Central memory CD4-positive, alpha-beta T cell (primary cell): ENCODE measurements at places on chromosomes 12 and 14.

GRCh38 chr12:32777691-32778175 is 22.0 kb upstream of the YARS2 start:
- no peak for DNase-seq

GRCh38 chr12:3202734-3203446 is 125.7 kb downstream of the TSPAN9 start:
- no peak for DNase-seq

DNA sequence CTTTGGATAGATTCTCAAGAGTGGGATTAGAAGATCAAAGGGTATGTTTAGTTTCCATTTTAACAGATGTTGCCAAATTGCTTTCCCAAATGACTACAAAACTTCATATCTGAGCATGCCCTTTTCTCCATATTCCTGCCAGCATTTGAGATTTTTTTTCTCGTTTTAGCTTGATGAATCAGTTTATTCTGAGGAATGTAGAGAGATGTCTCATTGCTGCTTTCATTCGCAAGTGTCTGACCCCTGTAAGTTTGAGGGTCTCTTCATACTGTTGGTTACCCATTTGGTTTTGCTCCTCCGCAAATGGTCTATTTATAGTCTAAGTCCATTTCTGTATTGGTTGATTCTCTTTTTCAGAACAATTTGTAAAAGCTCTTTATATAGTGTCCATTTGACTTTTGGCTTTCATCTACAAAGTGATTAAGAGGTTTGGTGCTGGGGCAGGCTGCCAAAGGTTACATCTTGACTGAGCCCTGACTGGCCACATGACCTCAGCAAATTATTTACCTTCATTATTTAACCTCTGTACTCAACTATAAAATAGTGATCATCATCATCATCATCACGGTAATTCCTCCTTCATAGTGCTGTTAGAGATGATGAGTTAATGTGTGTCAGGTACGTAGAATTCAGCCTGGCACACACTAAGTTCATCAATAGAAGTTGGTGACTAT is 33.6 kb downstream of the HCAR2 start:
- DNase-seq = no peak

GRCh38 chr12:19005257-19005801 is 124.2 kb upstream of the PLEKHA5 start:
- no peak for DNase-seq

DNA sequence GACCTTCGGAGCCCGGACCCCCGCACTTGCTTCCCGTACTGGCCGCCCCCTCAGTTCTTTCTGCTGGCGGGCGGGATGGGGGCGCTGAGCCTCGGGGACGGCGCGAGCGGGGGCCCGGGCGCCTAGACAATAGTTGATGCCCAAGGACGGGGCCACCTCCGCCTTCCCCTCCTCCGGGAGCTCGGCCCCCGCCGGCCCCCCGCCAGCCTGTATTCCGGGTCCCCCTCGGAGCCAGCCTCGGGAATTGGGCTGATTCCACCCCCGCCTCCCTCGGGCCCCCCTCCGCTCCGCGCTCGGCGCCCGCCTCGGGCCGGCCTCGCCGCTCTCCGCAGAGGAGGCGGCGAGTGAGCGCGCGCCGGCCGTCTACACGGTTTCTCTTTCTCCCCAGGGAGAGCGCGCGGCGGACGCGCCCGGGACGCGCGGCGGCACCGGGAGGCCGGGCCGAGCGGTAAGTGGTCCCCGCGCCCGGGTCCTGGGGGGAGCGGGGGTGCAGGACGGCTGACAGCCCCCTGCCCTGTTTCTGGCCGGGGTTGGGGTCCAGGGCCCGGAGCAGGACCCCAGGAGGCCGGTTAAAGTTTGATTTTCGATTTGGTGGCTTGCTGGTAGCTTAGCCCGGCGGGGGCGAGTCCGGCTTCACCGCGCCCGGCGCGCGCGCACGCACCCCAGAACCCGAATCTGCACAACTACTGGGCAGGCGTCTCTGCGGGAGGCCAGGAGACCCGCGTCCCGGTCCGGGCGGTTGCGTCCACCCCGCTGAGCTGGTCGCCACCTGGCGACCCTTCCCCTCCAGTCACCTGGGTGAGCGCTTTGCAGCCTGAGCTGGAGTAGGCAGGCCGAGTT is 413.7 kb downstream of the PCNX1 start:
- DNase-seq = peak; percentile 67

- DNase-seq = no peak
These were observed 235.5 kb downstream of the AKAP6 start for GRCh38 chr14:32564596-32564995.

- no peak for DNase-seq
These were observed 17.0 kb downstream of the SSPN start for GRCh38 chr12:26212396-26212795.

DNA sequence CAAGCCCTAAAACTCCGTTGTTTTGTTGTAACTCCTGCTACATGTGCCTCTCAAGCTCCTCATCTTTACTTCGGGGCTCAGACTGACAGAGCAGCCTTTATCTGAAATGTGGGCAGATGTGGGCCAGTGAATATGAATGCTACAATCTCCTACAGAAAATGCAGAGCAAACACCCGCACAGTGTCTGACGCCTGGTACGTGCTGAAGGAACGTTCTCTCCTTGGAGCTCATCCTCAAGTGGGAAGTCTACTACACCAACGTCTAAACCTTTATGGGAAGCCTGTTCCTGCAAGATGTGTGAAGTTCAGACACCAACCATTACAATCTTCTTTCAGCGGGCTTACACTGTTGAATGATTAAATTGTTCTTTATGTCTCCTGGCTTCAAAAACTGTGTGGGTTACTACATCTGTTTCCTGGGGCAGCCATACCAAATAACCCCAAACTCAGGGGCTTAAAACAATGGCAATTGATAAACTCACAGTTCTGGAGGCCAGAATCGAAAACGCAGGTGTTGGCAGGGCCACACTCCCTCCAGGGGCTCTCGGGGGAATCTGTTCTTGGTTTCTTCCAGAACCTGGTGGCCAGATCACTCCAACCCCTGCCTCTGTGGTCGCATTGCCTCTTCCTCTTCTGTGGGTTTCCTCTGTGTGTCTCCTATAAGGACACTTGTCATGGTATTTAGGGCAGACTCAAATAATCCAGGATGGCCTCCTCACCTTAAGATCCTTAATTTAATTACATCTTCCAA is 179.7 kb upstream of the PLXNC1 start:
- no peak for DNase-seq

DNA sequence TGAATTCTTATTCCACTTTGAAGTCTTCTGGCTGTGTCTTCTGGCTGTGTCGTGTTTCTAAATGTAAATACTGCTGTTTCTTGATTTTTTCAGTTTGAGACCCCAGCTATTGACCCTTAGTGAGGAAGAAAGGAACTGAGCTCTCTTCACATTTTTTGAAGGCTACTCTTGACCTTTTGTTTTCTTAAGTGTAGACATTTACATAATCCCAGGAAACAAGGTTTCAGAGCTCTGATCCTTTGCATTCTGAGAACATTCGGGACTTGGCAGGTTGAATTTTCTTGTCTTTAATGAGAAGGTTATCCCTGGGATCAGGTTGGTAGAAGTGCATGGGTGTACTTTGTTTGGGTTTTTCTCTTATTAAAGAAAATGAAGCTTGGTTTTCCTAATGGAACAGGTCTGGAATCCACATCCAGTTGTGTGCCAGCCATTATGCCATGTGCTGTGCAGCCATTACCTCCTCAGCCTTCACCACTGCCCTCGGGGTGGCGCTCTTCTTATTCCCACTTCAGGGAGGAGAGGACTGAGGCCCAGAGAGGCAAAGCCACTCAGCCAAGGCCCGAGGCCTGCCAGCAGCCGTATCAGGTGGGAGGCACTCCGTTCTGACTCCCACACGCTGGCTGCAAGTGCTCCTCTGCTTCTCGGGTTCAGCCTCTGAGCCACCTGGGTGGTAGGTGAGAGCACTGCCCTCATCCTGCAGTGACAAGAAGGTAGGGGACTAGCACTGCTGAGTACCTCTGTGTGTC is 120.9 kb downstream of the BEGAIN start:
- DNase-seq = no peak

DNA sequence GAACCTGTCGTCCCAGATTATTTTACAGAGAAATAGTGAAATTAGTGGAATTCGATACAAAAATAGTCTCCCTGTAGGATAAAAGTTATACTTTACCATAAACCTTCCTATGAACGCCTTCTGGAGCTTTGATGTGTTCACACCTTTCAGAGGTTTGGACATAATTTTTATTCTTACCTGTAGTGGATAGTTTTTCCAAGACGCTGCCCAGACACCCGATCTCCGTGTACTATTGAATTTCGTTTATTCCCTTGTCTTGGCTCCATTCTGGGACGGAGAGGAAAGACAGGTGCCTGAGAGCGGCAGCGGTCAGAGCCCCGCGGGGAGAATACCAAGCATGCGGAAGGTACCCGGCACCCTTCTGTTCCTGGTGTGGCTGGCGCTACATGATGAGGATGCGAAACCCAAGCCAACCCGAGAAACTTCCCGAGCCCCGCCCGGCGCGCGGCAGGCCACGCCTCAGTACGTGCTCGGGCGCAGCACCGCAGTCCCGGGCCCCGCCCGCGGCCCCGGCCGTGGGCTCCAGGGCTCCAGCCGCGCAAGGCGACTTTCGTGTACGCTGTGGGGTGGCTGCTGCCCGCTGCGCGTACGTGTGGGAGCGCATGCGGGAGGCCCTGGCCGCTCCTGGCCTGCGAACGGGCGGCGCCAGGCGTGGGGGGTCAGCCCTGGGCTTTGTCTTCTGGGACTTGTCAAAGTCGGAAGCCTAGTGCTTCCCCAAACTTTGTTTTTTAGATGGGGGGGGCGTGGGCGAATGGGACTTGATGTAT is 11.3 kb upstream of the SNAPC1 start:
- peak; percentile 71 for DNase-seq

GRCh38 chr14:48936362-48936761 is 649.8 kb downstream of the RPS29 start:
- no peak for DNase-seq

DNA sequence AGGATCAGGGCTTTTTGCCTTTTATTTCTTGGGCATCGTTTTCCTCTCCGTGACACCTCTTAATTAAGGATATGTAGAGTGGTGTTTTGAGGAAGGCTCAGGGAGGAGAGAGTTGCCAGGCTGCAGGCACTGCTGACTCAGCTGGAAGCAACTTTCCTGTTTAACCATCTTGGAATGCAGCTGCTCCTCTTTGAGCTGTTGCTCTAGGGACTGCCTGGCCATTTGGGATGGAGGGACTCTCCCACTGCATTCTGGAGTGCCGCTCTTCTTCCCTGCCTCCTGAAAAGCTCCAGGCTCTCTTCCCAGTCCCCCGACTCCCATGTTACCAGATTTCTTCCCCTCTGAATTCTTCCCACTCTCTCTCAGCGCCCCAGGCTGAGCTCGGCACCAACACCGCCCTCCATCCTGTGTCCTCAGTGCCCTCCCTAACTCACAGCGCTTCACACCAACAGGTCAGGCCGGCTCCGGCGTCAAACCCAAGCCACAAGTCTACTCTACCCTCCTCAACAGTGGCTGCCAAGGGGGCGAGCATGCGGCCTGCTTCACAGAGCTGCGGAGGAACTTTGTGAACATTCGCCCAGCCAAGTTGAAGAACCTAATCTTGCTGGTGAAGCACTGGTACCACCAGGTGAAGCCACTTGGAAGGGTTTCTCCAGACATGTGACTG is 5.9 kb downstream of the OAS3 start:
- DNase-seq = no peak

DNA sequence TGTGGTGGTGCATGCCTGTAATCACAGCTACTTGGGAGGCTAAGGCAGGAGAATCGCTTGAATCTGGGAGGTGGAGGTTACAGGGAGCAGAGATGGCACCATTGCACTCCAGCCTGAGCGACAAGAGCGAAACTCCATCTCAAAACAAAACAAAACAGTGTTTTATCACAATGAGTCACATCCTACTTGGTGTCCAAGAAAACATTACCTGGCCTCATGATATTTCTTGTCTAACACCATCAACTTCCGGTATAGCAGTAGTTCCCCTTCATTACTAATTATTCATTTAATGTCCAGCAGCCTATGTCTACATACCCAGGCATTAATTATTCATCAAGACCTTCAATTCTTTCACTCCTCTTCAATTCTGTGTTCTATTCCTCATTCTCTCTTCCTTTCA is 115.5 kb downstream of the CCDC59 start:
- DNase-seq = no peak

DNA sequence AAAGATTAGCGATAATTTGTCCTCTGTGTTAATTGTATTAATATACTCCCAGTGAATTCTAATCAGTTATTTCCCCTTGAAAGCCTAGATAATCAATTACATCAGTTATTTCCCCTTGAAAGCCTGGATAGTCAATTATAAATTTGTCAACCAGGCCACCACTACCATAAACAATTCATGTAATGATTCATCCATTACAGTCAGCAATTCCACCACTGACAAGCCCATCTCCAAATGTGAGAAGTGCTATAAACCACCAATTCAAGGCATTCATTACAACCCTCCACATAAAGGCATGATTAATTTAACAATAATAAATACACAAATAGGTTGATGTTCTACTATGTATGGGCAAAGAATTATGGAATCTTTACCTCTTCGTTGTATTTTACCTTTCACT is 40.9 kb downstream of the INTS13 start:
- no peak for DNase-seq

- DNase-seq = no peak
These were observed 202.0 kb upstream of the KRR1 start for GRCh38 chr12:75713434-75713833.

DNA sequence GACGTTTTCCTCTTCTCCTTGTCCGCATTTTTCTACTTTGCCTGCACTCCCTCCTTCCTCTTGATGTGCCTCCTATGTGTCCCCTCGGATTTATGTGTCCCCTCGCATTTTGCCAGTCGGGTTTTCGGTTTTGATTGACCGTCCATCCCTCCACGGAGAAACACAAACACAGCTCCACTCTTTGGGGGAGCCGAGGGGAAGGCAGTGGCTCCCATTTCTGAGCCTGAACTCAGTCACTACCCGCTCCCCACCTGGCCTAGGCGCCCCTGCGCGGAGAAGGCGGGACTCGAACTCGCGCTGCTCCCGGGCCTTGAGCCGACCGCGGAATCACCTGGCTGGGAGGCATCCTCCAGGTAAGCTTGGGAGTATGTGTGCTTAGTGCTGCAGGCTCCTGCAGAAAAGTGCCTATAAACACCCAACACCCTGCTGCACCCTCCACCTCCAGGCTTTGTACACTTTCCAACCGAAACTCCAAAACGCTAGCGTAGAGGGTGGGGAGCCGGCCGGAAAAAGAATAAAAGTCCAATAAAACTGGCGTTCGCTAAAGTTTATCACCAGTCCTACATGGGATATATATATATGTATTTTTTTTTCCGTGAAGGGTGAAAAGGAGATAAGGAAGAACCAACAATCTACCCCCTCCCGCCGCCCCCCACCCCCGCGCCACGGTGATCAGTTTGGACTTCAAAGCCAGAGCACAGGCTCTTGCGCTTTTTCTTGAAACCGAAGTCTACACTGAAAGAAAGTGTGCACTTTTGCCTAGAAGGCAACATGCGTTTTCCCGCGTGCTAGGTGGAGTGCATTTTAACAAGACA is 3.3 kb upstream of the CCND2 start:
- DNase-seq = no peak
